Esophagus mucosa (tissue), 1 donor: ENCODE measurements at places on chromosomes 3 and 15. TPM values are rescaled to one million over a fixed set of nuclear protein-coding genes. Genes with fewer than 3 reads are reported as not detected.

NDN gene
- total RNA-seq = 17.3 TPM

BCL2A1 gene
- total RNA-seq = not detected

SAMD7 gene
- not detected for total RNA-seq

PLCL2 gene
- 0.80 TPM for total RNA-seq

HAUS2 gene
- total RNA-seq = 13.1 TPM

PPP2R3A gene
- total RNA-seq = 11.4 TPM

SYNPR gene
- total RNA-seq = not detected

MUC4 gene
- 43.5 TPM for total RNA-seq

TJP1 gene
- 118 TPM for total RNA-seq

HACD3 gene
- 17.4 TPM for total RNA-seq

RBPMS2 gene
- 0.48 TPM for total RNA-seq

GOLGA6L9 gene
- 6.1 TPM for total RNA-seq

SLC12A8 gene
- 7.7 TPM for total RNA-seq

FGF7 gene
- 2.0 TPM for total RNA-seq

SCG5 gene
- total RNA-seq = 0.80 TPM

TIMP4 gene
- 1.2 TPM for total RNA-seq

MAN2A2 gene
- 15.3 TPM for total RNA-seq

SERPINI2 gene
- not detected for total RNA-seq

ACKR2 gene
- total RNA-seq = 1.1 TPM

SKOR1 gene
- total RNA-seq = 0.08 TPM

AHSG gene
- total RNA-seq = not detected

RYR3 gene
- 0.72 TPM for total RNA-seq

FBLN2 gene
- total RNA-seq = 10.4 TPM

CACNA2D2 gene
- 0.08 TPM for total RNA-seq

GOLGA6L10 gene
- 3.9 TPM for total RNA-seq

FRMD5 gene
- 0.20 TPM for total RNA-seq

ARPP21 gene
- total RNA-seq = not detected

C3orf80 gene
- total RNA-seq = 5.9 TPM

C2CD4A gene
- 0.44 TPM for total RNA-seq

CCR8 gene
- 0.16 TPM for total RNA-seq

KBTBD13 gene
- not detected for total RNA-seq

GATM gene
- total RNA-seq = 11.3 TPM

GRIP2 gene
- 2.0 TPM for total RNA-seq

DPPA2 gene
- not detected for total RNA-seq

PAQR5 gene
- 13.6 TPM for total RNA-seq

IL16 gene
- 2.7 TPM for total RNA-seq

NOX5 gene
- 0.44 TPM for total RNA-seq

GRM7 gene
- not detected for total RNA-seq

CILP gene
- 0.64 TPM for total RNA-seq

CDHR4 gene
- total RNA-seq = not detected

KNG1 gene
- total RNA-seq = not detected

TRIP4 gene
- 22.1 TPM for total RNA-seq

ZNF774 gene
- total RNA-seq = 2.4 TPM

CHRM5 gene
- not detected for total RNA-seq

LINS1 gene
- total RNA-seq = 14.6 TPM

LIPH gene
- 14.6 TPM for total RNA-seq

WDR48 gene
- total RNA-seq = 17.5 TPM

ACKR4 gene
- total RNA-seq = not detected

SHQ1 gene
- total RNA-seq = 16.7 TPM

CCDC54 gene
- total RNA-seq = not detected

NPAP1 gene
- not detected for total RNA-seq
